ENCODE measurements at places on chromosomes 7 and 10.

DNA sequence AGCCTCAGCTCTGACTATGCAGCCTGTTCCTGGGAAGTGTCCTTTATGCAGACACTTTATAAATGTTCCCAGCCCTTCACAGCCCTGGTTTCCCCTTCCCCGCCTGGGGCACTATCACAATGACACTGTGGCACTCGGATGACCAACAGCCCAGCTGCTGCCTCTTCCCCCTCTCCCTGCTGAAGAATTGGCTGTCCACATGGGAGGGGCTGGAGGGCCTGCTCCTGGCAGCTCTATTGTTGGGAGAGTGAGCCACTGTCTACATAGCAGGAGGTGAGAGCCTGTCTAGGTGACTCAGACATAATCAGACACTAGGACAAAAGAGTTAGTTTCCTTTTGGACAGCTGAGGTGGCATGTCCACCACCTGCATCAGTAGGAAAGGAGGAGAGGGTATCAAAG, 437.5 kb downstream of the PLXNA4 start:
- no peak for DNase-seq

DNA sequence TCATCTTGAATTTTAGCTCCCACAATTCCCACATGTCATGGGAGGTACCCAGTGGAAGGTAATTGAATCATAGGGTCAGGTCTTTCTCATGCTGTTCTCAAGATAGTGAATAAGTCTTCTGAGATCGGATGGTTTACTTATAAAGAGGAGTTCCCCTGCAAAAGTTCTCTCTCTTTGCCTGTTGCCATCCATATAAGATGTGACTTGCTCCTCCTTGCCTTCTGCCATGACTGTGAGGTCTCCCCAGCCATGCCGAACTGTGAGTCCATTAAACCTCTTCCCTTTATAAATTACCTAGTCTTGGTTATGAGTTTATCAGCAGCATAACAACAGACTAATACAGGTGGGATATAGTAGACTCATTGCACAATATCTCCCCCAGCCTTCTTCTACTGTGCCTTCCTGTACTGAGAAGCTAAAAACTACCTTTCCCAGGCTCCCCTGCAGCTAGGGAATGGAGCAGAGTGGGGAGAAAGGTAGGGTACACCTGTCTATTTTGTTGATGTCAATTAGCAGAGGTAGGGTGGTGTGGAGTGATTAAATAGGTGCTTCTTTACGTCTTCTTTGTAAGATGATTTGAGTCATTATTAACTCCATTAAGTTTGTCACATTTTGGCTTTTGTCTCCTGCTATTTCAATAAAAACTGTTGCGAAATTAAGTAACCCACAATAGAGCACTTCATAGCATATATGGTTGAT, 48.2 kb upstream of the EBLN1 start:
- no peak for DNase-seq

DNA sequence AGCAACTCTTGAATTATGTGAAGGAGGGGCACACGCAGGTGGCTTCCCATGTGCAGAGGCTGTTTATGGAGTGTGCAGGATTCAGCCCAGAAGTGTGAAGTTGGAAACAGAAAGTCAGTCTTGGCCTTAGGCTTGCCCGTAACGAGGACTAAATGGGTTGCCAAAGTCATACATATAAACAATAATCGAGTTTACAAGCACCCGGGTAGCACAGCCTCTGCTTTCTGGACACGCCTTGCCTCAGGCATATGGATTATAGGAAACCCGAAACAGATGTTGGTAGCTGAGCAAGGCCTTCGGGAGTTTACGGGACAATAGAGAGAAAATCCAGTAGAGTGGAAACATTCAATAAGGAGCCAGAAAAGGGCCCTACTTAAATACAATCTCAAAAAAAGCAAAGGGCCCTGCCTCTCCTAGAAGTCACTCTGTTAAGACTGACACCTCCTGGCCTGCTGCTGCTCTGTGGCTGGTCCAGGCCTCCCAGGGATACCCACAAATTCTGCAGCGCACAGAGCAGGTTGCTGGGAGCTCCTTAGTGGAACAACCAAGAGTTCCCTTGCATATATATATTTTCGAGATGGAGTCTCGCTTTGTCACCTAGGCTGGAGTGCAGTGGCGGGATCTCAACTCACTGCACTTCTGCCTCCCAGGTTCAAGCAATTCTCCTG, 48.5 kb downstream of the SMKR1 start:
- DNase-seq, result no peak

- peak; percentile 73 for DNase-seq
Measured at GRCh38 chr7:143882020-143882603, 19.9 kb downstream of the TCAF1 start.

DNA sequence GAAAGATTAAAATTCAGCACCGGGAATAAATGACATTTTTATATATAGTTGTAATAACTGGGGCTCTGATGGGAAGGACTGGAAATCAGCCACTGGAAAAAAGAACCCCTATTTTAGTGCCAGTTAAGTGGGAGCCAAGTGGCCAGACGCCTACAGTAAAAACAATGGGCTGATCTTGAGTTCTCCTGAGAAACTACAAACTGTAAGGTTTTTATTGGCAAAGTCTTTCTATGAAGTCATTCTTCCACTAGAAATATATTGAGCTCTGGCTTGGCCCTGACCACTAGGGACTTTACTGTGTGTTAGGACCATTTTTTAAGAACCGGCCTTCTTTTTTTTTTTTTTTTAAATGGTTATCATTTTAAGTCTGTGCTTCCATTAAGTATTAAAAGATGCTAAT, 79.6 kb downstream of the ZNF22 start:
- DNase-seq, result peak; percentile 30

DNA sequence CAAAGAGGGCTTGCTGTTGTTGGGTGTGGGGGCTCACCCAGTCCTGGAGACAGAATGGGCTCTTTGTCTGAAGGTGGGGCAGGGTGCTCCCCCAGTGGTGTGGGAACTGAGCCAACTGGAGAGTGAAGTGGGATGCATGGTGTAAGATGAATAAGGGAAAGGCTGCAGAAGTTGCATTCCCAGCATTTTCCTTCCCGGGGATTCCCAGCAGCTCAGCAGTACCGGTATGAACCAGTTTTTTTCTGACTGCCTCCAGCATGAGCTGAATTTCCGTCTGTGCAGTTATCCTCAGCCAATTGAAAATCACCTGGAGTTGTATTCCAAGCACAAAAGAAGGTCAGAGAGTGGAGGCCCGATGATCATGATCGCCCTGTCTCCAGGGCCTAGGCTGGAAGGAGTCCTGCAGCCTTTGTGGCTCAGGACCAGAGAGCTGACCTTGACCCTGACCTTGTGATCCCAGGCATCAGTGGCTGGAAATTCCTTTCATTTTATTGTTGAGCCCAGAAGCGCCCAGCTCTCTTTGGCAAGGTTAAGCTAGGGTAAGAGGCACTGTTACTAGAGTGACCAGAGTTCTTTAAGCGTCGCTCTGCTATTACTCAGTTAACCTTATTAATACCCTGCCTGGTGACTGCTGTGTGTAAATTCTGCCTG, 33.4 kb downstream of the OGDH start:
- DNase-seq, result no peak

GRCh38 chr7:142859829-142860228, 5.0 kb downstream of the EPHB6 start:
- peak; percentile 58 for DNase-seq

DNA sequence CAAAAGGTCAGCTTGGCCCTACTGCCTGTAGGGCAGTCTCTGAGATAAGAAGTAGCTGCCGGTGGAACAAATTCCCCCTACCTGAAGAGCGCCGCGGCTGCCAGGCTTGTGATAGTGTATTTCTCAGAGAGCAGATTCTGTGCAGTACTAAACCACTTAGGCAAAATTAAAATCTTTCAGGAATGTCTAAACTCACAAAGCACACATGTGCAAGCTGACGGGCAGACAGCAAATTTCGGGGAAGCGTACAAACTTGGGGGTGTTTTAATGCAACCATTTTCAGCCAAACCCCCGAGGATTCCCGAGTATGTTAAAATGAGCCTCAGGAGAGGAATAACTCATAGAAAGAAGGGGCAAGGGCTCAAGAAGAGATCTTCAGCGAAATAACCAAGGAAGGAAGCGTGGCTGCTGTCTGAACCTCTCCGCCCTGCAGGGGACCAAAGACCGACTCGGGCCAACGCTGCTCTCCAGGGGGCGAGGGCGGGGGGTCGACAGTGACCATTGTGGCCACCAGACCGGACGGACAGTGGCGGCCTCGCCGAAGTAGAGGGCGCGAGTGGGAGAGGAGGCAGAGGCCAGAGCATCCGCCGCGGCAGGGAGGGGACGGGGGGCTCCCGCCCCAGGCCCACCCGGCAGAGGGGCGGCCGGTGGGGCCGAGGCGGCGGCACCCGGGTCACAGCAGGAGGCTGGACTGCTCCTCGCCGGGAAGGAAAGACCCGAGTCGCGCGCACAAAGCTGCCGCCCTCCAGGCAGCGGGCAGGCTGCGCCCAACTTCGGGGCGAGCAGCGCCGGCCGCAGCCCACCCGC, 819 bp downstream of the HYCC1 start:
- peak; percentile 28 for DNase-seq

- no peak for DNase-seq
Measured at GRCh38 chr10:116905845-116906210, 56.5 kb downstream of the ENO4 start.

DNA sequence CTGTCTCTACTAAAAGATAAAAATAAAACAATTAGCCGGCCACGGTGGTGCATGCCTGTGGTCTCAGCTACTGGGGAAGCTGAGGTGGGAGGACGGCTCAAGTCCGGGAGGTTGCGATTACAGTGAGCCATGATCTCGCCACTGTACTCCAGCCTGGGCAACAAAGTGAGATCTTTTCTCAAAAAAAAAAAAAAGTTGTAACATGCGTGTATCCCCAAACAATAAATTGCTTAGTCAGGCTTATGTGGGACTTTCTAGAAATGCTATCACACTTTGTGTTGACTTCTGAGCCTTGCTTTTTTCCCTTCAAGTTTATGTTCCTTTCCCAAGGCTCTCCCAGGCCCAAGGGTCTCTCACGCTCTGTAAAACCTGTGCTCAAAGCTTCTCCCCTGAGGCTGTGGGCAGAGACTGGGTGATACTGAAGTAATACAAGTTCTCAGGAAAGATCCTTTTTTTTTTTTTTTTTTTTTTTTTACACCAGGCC, 88.0 kb upstream of the TNS3 start:
- DNase-seq, result no peak

- DNase-seq, result no peak
Measured at GRCh38 chr10:110433740-110434139, 64.0 kb upstream of the DUSP5 start.
